ENCODE measurements at places on chromosomes 11 and 22.

- DNase-seq, result no peak
Measured at GRCh38 chr11:118380571-118380970, 20.8 kb upstream of the ATP5MG start.

DNA sequence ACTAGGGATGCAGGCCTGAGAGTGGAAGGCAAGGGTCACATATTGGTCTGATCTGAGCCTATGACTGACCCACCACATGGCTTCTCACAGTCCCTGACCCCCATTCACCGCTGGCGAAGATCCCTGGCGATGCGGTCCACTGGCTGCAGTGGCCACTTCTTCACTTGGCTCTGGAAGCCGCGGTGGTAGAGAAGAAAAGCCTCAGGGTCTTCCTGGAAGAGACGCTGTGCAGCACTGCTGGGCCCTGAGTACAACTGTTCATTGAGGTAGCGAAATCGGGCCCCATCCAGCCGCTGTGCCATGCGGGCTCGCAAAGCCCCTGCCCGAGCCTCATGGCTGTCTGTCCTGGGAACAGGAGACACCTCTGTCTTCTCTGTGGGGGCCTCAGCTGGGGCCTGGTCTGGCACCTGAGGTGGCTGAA is 2.4 kb downstream of the RRP8 start:
- DNase-seq, result no peak

DNA sequence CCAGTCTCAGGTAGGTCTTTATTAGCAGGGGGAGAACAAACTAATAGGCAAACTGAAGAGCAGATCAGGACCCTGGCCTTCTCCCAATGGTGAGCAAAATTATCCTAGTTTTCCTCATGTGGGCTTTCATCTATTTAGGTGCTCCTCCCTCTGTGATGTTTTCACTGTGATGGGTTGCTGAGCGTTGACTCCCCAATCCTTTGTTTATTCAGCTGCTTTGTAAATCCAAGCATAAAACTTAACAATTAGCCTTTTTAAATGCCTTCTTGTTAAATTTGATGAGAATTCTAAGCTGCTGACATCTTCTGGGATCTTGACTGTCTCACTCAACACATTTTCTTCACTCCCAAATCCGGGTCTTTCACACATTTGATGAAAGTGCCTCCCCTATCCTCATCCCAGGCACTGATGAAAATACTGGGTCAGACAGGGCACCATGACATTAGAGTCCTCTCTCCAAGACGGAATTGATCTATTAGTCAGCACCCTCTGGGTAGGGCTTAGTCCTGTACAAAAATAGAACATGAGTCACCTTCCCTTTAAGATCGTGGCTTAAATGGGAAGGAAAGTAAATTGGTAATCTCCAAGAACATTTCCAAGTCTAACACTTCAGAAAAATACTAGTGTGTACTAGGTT is 199.3 kb upstream of the ISX start:
- DNase-seq, result no peak

DNA sequence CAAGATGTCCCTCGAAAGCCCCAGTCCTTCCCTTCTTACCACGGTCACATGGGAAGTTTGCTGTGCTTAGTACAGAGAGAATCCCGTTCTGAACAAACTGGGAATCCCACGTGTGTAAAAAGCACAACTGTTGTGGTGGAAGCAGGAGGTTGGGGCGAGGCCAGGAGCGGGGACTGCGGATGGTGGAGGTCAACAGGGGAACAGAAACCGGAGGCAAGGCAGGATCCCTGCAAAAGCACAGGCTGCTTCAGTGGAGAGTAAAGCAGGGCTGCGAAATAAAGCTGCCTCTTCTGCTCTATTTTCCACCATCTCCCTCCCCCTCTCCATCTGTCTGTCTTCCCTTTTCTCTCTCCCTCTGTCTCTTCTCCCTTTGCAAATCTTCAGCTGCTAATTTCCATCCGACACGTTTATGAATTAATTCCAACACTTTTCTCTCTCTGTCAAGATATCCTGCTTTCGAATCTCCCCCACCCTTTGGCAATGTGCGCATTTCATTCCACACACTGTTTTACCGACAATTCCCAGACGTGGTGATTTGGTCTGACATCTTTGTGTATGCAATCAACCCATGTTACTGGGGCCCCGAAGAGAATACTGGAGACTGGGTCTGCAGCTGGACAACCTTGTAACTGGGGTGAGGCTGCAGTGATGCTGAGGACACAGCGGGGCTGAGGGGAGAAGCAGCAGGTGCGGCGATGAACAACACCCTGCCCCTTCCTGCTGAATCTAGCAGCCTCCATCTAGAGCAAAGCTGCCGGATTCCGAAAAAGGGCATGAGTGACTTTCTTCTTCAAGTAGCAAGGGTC is 571.8 kb downstream of the OPCML start:
- DNase-seq, result no peak

GRCh38 chr11:826836-827145 is 928 bp upstream of the CRACR2B start:
- DNase-seq, result no peak

DNA sequence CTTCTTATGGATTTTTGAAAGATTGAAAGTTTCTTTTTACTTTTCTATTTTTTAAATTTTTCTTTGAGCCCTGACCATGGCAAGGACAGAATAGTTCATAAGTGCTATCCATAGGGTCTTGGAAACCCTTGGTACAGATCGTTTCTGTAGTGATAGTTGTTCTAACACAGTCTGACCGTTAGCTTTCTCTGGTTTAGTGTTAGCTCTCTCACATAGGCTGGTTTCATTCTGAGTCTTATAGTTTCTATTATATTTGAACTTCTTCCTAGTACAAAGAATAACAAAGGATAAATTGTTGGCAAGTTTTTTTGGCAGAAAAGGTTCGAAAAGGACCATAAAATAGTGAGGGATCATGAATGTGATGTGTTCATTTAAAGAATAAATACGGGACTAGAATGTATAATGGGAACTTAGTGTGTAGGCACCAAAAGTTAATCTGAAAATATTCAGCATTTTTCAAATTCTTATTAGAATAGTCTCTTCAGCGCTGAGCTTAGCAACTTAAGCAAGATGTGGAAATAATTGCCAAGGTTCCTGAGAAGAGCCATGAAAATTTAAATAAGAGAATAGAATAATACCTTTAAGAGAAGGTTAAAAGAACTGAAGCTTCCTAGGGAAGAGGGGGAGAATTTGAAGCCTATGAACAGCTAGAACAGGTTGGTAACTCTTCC is 24.1 kb downstream of the FDX1 start:
- DNase-seq, result no peak

DNA sequence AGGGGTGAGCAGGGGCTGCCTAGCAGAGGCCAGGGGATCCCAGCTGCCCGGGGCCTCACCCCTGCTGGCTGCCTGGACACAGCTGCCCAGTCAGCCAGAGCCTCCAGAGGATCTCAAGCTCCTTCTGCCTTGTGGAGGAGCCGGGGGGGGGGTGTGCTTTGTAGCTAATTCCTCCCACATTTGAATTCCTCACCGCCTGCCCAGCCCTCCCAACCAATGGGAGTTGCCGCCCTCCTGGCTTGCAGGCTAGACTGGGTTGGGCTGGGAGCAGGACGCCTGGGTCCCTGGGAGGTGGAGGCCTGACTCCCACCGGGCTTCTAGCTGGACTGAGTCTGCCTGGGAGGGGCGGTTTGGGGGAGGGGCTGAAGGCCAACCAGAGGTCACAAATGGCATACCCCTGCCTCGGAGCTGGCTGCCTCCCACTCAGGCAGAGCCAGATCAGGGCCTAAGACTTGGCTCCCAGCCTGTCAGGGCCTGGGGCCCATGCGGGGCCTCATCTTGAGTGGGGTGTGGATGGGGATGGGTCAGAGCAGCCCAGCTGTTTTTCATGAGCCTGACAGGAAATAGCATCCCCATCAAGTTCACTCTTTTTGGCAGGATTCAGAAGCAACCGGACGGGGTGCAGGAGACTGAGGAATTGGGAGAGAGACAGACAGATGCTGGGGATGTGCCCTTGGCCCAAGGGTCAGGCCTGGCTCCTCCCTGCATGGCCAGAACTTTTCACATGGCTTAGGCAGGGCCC is 29.2 kb upstream of the PDE2A start:
- no peak for DNase-seq

DNA sequence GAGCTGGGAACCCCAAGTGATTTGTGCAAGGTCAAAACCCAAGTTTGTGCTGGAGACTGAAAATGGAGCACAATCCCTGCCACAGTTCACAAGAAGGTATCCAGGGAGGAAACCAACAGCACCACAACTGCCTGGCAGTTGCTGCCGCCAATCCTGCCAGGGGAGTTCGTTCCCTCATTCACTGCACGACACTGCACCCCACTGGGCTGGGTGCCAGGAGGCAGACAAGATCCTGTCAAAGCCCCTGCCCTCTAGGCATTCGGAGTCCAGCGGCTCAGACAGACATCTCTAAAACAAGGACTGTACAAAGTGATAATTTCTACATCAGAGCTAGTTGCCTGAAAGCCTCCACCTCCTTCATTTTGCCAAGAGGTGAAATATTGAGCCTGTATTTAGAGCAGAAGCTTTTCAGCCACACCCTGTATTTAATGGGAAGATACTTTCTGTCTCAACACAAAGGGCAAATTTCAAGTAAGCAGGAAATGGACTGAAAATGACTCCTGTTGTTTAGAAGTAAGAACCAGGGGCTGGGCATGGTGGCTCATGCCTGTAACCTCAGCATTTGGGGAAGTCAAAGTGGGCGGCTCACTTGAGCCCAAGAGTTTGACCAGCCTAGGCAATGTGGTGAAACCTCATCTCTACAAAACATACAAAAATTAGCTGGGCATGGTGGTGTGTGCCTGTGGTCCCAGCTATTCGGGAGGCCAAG is 277.4 kb upstream of the NARS2 start:
- no peak for DNase-seq

GRCh38 chr11:61541598-61541997 is 33.0 kb downstream of the LRRC10B start:
- no peak for DNase-seq

GRCh38 chr11:129434641-129435498 is 59.2 kb downstream of the BARX2 start:
- DNase-seq, result no peak

DNA sequence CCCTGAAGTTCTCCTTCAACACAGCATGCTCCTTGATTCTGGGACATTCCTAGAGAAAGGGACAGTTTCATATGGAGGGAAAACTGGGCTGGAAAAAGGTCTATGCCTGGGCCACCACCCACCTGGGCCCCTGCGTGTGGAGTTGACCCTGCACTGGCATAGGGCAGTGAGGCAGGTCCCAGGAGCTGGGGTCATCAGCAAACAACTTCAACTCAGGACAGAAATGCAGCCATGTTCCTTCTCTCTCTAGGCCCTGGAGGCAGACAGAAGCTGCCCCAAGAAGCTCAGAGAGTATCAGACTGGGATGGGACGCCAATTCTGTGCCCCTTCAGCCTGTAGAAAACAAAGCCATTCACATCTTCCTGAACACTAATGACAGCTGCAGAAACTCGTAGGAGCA is 34.9 kb downstream of the RTL6 start:
- DNase-seq, result no peak

- DNase-seq, result no peak
Measured at GRCh38 chr22:49958931-49959781, 1.4 kb upstream of the PIM3 start.

GRCh38 chr22:23503142-23503541 is 76.9 kb downstream of the IGLL1 start:
- no peak for DNase-seq

GRCh38 chr11:132114185-132114584 is 743.8 kb downstream of the NTM start:
- DNase-seq, result no peak

DNA sequence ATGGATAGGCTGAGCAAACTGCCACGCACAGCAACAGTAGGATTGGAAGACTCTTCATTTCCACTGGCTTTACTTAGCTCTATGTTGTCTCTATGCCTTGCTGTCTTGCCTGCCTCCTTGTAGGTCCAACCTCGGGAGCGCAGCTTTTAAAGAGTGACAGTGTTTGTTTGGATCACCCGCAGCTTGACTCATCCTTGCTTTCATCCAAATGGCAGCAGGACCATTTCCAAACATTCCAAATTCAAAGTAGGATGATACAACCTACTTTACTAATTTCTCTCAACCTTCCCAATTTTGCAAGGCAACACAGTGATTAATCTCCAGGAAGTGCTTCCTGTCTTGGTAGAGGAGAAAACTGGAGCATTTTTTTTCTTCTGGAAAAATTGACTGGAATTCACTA is at the start of gene MMP3:
Gene MMP3, minus strand, starts transcription at position 121 of the 400 bp plus-strand sequence. Its CDS starts 63 bp downstream, at position 58.
- no peak for DNase-seq

GRCh38 chr22:26931471-26931870 is 274.1 kb downstream of the MIAT start:
- no peak for DNase-seq

DNA sequence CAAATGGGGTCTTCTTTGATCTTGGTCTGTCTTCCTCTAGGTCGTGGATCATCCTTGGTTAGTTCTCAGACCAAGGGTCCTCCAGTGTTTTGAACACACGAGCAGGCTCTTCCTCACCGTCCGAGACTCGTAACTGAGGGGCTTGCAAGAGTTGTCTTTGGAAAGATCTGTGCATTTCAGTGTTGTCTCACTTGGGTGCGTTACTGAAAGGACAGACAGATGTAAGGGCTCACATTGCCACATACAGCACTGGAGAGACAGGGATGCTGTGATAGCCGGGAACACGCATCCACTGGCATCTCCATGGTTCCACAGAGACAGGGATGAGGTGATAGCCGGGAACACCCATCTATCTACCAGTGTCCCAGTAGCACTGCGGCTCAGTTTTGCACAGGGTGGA is 15.7 kb downstream of the GLB1L2 start:
- DNase-seq, result no peak

DNA sequence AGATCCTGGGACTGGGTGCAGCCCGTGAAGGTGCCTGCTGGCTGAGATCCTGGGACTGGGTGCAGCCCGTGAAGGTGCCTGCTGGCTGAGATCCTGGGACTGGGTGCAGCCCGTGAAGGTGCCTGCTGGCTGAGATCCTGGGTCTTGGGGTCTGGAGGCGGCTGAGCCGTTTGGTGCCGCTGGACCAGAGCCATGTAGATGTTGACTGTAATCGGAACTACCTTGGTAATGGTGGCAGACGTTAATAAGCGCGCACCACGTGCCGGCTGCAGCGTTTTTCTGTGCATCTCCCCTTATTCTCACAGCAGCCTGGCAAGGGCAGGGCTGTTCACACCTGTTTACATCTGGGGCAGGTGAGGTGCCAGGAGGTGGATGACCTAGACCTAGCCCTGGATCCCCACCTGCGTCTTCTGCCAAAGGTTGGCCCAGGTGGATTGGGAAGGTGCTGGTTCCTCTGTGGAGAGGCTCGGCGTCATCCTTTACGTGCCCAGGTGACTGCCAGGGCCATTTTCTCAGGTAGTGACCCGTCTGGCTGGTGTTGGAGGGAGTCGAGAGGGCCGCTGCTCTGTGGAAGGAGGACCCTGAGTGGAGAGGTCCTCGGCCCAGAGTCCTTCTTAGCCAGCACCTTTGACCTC is 382.5 kb downstream of the TBC1D22A start:
- no peak for DNase-seq
